ENCODE measurements at places on chromosomes 7 and 10.

DNA sequence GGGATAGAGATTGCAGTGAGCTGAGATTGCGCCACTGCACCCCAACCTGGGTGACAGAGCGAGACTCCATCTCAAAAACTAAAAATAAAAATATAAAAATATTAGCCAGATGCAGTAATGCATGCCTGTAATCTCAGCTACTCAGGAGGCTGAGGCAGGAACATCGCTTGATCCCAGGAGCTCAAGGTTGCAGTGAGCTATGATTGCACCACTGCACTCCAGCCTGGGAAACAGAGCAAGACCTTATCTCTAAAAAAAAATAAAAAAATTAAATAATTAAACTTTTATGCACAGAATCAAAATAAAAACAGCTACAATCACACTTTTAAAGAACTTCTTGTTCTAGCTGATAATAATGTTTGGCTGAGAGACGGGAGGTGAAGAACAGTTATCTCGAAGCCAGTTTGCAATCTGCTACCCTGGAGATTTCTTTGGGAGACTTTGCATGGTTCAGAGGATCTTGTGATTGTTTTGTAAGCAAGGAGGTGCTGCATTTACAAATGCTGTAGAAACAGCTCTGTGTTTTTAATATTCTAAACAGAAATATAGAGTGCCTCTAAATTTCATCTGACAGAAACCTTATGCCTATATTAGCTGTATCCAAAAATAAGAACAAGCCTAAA is 19.9 kb upstream of the MACROH2A2 start:
- no peak for DNase-seq

GRCh38 chr7:223861-224260 is 31.5 kb downstream of the FAM20C start:
- no peak for DNase-seq

- no peak for DNase-seq
Measured at GRCh38 chr7:149070372-149071125, 20.0 kb downstream of the ZNF786 start.

DNA sequence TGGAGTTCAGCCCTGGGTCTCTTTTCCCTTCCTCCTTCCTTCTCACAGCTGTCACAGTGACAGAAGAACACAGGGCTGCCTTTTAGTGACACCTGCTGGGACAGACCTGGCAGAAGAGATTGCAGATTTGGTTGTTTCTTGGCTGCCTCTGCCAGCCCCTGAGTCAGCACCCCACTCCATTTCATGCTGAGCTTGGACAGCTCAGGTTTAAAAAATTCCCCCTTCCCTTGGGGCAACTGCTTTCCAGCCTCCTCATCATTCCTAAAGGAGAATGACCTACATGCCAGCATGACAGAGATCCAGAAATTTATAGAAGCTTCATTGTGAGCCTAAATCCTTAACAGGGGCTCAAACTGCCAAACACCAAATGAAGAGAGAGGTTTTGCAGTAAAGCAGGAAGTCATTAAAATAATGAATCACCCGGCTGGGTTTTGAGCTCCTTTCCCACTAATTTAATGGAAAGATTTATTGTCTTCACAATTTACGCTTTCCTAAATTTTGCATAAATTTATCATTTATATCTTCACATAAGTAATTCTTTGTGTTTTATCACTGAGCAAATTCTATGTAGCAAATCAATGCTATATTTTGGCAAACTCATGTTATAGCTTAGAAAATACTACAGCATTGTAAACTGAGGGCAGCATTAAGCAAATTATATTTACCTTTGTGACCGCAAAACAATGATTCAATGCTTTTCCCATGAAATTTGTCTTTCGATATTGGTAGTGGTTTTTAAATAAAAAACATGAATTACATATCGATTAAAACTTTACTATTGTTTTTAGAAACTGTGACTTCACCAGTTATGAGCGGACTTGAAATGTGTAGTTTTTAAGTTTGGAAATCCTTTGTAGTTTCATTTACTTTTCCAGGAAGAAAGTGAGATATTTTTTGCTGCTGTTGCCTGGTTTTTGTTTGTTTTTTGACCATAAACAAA is 399.5 kb upstream of the ANKRD30A start:
- no peak for DNase-seq

GRCh38 chr7:67655168-67655567 is 658.5 kb downstream of the TYW1 start:
- DNase-seq, result no peak

GRCh38 chr10:30127120-30127541 is 67.7 kb upstream of the JCAD start:
- no peak for DNase-seq

GRCh38 chr10:64733980-64734379 is 1212.8 kb downstream of the REEP3 start:
- no peak for DNase-seq

DNA sequence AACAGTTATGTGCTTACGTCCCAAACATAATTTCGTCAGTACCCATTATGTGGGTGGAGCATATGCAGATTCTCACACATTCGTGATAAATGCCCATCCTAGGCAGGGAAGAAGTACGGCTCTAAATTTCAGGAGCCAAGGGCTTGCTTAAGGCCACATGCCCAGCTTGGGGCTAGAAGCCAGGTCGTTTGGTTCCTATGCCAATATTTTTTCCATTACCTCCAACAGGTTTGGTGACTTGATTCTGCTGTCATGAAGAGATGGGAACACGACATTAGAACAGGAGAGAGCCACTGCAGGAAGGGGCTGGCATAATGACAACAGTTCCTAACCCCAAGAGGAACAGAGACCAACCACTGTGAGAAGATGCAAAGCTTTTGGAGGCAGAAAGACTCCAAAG is 85.1 kb downstream of the HIPK2 start:
- DNase-seq, result no peak

GRCh38 chr10:62237506-62237905 is 31.1 kb downstream of the RTKN2 start:
- no peak for DNase-seq

GRCh38 chr7:24965831-24966708 is 13.9 kb downstream of the OSBPL3 start:
- DNase-seq, result no peak

DNA sequence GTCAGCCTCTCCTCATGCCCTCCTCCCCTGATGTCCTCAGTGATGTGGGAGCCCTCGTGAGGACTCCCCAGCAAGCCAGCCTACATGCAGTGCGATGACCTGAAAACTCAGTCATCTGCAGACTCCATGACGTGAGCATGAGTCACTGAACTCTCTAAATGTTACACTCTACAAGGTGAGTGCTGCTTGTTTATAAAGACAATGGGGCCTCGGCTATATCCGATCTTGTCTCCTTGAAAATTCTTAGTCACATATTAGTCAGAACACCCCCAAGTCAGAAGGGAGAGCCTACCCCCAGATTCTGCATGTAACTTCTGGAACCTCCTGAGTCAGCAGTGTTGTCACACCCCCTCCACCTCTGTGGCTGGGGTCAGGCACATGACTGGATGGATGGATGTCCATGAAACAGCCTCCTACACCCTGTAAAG is 673.8 kb downstream of the INHBA start:
- no peak for DNase-seq

DNA sequence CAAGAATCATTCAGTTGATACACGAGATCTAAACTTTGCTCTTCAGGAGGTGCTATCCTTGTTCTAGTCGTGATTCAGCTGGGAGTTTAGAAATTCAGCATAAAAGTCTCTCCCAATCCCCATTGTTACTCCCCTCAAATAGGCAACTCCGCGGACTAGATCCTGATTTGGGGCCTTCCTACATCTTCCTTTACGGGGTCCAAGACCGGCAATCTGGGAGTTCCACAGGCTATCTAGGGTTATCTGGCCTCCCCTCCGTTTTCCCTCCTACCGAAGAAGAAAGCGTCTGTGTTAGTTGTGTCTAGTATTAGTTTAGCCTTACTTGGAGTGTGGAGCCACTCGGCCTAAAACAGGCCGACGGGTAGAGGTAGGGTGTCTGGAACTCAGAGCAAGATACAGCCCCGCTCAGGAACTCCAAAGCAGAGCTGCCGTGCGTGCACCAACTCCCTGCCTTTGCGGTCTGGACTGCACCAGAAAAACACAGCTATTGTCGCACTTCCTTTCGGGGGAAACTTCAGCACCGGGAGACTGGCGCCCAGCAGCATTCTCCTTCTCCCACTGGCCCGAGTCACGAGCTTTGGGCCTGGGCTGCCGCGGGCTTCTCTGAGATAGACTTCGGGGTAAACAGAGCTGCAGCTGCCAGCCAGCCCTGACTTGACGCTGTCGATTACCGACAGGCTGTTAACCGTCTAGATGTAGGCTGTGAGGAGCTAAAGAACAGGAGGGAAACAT is 1.5 kb upstream of the DLX5 start:
- no peak for DNase-seq

GRCh38 chr10:76024460-76025123 is 593.2 kb downstream of the LRMDA start:
- no peak for DNase-seq

GRCh38 chr7:37942934-37943610 is 22.6 kb downstream of the EPDR1 start:
- peak; percentile 68 for DNase-seq

- DNase-seq, result no peak
Measured at GRCh38 chr7:112990624-112991023, 96.0 kb downstream of the GPR85 start.

DNA sequence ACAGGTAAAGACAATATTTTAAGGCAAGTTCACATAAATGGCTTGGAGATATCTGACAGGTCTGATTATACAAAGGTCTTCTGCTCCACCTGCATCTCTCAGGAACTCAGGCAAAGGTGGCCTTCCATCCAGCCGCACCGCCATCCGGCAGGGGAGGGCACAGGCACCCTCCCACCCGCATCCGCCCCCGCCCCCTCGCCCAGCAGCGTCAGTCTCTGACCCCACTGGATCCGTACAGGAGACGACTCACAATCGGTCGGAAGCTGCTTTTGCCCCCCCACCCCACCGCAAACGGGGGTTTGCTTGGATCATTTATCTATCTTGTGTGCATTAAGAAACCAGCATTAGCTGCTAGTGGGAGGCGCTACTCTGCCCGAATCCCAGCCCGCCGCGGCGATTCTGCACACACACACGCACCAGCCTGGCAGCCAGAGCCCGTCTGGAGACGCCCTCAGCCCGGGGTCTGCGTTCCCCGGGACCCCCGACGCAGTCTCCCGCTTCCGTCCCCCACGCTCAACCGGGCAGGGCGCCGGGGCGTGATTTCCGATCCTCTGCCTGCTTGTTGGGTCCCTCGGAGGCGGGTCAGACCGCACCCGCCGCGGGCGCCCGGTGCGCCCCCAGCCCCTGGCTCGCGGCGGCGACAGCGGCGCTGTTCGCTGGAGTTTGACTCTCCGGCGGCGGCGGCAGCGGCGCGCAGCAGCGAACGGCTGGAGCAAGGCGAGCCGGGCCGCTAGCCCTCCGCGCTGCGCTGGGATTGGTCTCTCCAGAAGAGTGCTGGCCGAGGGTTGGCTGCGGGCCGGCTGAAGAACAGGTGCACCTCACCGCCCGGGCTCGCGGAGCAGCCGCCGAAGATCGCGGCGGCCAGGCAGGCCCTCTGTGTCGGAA is 820 bp upstream of the NRG3 start:
- peak; percentile 90 for DNase-seq

- DNase-seq, result peak; percentile 86
Measured at GRCh38 chr10:46541017-46541661, 15.3 kb downstream of the GPRIN2 start.

DNA sequence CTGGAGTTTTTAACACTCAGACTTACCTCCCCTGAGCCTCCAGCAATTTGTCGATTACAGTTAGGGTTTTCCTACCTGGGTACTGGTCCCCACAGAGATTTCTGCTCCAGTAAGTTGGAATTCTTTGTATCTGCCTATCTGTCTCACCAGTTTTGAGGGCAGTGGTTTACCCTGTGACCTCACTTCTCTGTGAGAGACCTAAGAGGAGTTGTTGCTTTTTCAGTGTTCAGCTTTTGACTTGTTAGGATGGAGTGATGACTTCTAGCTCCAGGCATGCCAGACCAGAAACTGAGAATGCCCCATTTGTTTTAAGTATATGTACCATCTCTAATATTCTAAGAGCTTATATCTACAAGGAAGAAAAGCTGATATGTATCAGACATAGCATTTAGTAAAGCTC is 42.9 kb downstream of the CSGALNACT2 start:
- DNase-seq, result no peak

- peak; percentile 76 for DNase-seq
Measured at GRCh38 chr7:76304888-76305375, 2.5 kb downstream of the HSPB1 start.

DNA sequence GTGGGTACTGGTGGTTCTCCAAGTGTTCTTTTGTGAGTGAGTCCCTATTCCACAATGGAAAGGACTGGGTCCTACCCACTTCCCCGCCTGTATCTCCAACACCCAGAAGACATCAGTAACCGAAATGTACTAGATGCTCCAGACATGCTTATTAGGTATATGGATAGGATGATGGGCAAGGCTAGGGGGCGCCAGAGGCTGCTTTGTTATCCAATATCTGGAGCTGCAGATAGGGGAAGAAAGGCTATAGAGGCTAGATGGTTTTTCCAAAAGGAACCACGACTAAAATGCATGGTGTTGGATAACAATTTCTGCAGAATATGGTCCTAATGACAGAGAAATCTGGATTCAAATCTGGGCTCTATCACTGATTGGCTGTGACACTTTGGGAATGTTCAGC is 56.2 kb upstream of the TM9SF3 start:
- peak; percentile 84 for DNase-seq

DNA sequence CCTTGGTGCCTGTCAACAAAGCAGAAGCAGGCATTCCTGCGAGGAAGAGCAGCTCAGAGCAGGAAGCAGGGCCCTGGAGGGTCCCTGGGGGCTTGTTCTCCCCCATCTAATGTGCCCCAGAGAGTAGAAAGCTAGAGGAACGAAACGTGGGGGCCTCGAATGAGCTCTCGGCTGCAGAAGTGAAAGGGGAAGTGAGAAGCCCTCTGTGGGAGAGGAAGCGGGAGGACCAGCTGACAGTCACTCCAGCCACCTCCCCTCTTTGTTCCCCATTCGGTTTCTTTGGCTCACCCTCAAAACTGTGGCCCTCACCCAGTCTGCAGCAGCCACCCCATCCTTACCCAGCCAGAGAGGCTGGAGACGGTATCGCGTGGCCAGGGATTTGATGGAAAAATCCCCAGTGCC is 25.0 kb downstream of the C10orf105 start:
- peak; percentile 72 for DNase-seq

GRCh38 chr7:98186452-98187137 is 24.6 kb upstream of the BHLHA15 start:
- no peak for DNase-seq

DNA sequence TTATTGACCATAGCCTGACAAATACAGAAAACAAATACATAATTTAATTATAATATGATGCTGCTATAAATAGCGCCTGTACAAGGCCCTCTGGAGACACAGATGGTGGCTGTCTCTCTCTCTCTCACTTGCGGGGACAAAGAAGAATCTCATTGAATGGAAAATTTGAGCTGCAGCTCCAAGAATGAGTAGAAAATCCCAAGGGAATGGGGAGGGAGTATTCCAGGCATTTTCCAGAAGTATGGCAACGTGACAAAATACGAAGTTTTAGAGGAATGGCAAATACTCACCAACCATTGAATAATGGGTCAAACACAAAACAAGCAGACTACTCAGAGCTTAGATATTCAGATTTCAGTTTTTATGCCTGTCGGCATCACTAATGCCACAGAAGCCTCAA is 179.9 kb downstream of the NRP1 start:
- DNase-seq, result no peak

GRCh38 chr7:136186281-136186680 is 209.1 kb upstream of the MTPN start:
- no peak for DNase-seq
